ENCODE measurements at places on chromosomes 6 and 20.

DNA sequence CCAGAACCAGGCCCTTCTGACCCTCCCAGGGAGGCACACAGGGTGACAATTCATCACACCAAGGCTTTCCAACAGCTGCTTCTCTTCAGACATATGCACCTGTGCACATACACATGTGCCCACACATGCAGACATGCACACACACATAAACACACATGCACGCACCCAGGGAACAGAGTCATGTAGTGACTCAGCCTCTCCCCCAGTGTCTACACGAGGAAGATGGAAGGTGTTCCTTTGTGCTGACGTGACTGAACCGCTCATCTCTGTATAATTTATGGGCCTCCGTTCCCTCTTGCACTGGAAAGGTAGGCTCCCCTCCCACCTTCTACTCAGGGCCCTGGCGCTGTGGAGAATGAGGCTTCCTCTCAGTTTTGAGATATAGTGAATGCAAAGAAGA lies 23.8 kb upstream of the PLEKHG1 start:
- no peak for DNase-seq

DNA sequence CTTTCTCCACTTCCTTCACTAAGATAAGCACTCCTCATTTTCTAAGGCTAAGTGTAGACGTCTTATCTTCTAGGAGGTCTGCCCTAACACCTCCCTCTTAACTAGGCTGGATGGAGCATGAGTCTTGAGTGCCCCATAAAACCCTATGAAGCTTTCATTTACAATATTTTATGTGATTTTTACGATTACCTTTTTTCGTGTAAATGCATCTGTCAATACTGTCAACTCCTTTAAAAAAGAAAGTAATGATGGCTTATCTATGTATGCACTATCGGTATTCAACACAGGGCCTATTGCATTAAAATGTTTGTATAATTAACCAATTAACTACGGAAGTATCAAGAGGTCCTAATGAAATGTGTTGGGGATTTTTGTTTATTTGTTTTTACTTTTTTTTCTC lies 156.0 kb upstream of the FAM83B start:
- DNase-seq, result no peak

GRCh38 chr20:59458645-59459044 lies 145.7 kb upstream of the PHACTR3 start:
- DNase-seq, result no peak

GRCh38 chr6:145838305-145838704 lies 23.7 kb upstream of the FBXO30 start:
- DNase-seq, result no peak

DNA sequence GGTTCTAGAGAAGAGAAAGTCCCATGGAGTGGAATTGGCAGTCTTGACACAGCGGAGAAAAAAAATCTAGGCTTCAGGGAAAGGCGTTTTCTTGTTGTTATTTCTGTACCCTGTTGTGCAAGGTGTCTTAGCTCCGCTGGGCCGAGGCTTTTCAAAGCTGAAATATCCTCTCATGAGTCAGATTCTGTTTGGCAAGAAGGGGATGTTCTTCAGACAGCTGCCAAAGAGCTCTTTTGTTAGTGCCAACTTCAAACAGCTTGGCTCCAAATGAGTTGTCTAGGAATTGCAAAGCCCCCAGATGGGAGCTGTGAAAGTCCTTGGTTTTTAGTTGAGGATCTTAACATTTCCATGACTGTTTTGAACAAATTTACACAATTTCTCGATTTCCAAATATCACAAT lies 45.6 kb downstream of the LRRN4 start:
- DNase-seq, result no peak

DNA sequence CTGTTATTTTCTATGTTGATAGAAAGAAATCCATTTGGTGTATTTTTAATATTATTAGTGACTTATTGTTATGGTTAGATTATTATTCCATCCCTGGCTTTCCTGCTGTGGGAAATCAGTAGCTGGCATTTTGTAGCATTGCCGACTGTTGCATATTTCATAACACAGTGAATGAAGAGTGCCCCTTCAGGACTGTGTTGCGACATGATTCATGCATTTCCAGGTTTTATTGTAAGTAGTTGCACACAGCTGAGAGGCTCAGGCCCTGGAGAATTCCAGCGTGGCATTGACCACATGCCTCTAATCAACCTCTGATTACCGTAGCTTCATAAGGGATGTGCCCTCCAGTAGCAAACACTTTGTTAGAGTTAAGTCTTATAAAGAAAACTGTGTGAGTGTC lies 263.9 kb downstream of the FARS2 start:
- no peak for DNase-seq

- DNase-seq, result no peak
Measured at GRCh38 chr6:26300359-26300758, 64.6 kb upstream of the BTN3A2 start.

GRCh38 chr20:31517373-31517772 lies 3.1 kb downstream of the HM13 start:
- no peak for DNase-seq

DNA sequence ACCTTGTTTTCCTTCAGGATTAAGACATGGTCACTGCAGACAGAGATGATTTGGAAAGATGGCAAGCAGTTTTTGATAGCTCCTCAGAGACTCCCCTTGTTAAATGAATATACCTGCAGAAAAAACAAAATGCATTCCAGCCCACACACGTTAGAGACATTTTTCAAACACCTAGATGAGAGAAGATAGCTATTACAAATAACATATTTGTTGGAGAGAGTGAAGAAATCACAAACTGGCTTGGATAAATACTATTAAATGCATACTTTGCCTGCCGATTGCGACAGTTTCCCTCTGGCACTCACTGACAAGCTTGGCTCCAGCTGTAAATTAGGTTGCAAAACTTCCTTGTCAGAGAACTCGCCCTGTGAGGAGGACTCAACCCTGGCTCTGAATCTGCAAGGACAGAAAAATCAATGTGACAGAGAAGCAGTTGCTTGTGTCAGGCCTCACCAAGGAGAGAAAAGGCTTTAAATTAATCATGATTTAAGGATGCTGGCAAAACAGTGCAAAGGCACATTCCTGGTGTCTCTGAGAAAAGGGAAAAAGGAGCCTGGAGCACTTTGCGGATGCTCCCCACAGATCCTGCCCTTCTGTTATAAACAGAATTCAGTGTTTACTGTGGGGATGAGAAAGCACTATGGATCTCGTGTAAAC lies 423.7 kb upstream of the MARCKS start:
- DNase-seq, result no peak

- peak; percentile 38 for DNase-seq
Measured at GRCh38 chr6:26550250-26550993, 12.3 kb downstream of the HMGN4 start.

DNA sequence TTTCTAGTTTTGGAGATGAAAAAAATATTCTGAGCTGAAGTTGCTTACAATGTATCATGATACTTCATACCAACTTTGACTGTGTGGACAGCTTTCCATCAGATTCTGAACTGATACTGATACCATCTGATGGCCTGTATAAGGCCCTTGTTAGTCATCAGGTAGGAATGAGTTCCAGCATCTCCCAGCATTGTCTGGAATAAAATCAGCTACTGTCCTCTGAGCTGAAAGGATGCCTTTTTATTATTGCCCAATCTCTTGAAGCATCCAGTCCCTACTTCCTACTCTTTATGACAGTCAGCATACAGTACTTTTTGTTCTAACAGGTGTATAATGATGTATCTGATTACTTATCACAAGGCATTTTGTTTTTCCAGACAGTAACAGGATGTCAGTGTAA lies 70.6 kb upstream of the EYA4 start:
- DNase-seq, result no peak

GRCh38 chr6:134233180-134233955 lies 84.5 kb downstream of the SGK1 start:
- DNase-seq, result no peak

DNA sequence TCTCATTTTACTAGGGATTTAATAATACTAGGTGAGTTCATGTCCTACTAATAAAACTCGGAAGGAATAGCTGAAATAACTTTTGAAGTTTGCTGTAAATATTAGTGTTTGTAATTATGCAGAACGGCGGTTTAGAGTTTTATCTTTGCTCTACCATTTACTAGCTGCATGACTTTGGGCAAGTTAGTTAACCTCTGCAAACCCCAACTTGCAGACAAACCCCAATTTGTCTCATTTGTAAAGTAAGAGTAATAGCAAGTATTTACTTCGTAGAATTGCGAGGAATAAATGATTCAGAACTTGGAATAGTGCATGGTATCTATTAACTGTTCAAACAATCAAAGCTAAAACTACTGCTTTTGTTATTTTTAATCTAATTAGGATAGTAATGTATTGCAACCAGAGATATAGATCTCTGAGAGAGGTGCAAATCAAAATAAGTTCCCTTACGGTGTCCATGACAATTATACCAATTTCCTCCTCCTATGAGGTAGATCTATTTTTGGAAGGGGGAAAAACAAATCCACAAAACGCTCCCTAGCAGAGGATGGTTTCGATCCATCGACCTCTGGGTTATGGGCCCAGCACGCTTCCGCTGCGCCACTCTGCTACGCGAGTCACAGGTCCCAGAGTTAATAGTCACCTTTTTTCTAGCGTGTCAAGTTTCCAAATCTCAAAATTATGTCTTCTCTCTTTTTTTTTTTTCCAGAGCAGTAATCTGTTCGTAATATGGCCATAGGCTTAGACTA lies 35.1 kb upstream of the BTN3A2 start:
- no peak for DNase-seq

- DNase-seq, result no peak
Measured at GRCh38 chr6:40903456-40903855, 135.6 kb downstream of the UNC5CL start.

- no peak for DNase-seq
Measured at GRCh38 chr6:125940247-125941041, 16.1 kb upstream of the HINT3 start.

GRCh38 chr20:7272512-7272911 lies 505.0 kb downstream of the BMP2 start:
- DNase-seq, result no peak

DNA sequence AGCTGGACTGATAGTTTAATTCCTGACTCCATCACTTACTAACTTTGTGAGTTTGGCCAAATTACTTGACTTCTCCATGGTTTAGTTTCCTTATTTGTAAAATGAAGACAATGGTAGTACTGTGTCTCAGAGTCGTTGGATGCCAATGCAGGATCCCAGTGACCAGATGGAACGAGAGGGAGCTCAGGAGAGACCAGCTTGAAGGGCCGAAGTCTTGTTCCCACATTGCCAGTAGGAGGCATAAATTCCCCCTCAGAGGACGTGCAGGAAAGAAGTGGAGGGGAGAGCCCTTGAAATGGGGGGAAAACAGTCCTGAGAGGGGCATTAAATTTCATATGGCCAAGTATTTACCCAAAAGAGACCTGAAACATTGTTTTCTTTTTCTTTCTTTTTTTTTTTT lies 2.1 kb upstream of the MUC22 start:
- no peak for DNase-seq
